ENCODE measurements at places on chromosomes 4 and X.

- DNase-seq, result no peak
These were observed 136.8 kb downstream of the PCDH7 start for GRCh38 chr4:30856795-30857564.

DNA sequence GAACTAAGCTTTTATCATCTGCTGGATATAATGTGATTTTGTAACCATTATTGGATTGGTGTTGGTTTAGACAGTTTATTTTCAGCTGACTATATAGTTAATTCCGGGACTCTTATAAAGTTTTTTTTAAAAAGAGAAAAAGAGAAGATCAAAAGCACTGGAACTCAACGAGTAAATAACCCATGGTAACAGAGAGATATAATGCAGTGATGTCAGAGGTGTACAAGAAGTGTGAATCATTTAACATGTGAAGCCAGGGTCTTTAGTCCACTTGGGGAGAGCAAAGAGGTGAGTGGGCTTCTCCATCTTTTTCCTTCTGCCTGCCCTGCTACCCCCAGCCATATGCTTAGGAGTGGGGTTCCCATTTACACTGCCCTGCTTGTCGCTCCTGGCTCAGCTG, 3.2 kb downstream of the TMEM165 start:
- peak; percentile 32 for DNase-seq

DNA sequence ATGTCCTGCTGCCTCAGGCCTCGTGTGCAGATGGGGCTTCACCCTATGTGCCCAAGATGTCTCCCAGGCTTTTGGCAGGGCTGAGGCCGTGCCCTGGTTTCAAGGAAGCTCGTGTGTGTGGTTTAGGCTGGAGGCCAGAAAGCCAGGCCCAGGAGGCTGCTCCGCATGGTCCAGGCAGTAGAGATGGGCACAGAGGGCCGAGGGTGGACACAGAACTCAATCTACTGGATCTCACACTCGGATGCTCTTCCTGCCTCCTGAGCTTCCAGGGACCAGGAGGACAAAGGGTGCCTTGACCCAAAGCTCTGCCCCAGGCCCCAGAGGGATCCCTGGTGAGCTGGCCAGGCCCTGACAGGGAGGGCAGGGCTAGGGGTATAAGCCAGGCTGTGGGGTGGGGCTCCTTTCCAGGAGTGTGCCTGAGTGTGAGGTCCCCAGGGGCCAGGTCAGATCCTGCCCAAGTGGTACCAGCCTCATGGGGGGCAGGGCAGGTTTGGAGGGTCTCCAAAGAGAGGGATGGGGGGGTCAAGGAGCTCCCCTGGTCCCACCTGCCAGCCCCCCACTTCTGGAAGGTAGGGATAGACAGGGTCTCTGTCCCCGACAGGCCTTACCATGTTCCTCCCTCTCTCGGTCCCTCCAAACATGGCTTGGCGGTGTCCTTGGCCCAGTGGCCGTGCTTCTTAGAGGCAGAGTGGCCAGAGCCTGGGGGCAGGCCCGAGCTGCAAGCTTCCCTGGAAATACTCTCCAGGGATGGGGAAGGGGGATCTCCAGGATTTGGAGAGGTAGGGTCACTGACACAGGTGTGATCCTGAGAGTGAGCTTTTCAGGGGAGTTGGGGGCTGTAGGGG, 23.8 kb downstream of the HTRA3 start:
- DNase-seq, result no peak

DNA sequence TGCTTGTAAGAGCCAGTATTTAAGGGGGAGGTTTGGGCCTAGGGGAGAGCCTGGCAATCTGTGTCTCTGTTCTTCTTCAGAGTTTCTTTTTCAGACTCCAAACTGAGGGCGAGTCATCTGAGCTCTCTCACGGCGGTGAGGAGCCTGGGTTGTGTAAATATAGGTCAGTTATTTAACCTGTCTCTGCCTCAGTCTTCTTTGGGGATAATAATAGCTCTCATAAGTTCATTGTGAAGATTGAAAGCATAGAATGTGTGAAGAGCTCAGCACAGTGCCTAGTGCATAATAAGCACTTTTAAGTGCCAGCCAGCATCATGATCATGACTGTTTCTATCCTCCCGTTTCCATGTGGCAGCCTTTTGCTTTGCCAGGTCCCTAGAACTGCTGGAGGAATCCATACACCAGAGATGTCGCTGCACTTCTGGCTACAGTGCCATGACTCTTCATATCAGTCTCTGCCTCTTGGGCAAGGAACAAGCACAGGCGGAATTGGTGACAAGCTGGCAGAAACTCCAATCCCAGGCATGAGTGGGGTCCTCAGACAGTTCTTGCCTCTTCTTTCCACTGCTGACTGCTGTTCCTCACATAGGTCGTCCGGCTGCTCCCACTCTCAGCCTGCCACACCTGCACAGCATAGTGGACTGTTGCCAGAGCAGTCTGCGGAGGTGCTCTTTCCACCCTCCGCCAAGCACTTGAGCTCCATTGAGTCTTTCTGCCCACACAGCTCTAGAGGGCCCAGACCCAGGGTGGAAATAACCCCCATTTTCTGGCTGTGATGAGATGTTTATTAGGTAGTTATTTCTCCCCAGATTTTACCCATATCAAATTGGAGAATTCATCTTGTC, 103.7 kb upstream of the MAML3 start:
- no peak for DNase-seq

DNA sequence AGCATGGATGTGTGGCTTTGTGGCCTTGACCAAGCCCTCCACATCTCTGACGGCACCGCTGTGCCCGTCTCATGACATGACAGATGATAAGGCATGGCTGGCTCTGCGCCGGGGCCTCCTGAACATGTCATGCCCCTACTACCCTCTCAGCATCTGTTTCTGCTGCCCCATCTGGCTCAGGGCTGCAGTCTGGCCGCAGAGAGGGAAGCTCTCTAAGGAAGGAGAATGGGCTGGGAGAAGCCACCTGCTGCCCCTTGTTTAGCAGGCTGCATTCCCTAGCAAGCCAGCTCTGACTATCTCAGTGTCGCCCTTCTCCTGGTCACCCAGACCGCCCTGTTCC, 7.2 kb downstream of the ZNF185 start:
- no peak for DNase-seq

DNA sequence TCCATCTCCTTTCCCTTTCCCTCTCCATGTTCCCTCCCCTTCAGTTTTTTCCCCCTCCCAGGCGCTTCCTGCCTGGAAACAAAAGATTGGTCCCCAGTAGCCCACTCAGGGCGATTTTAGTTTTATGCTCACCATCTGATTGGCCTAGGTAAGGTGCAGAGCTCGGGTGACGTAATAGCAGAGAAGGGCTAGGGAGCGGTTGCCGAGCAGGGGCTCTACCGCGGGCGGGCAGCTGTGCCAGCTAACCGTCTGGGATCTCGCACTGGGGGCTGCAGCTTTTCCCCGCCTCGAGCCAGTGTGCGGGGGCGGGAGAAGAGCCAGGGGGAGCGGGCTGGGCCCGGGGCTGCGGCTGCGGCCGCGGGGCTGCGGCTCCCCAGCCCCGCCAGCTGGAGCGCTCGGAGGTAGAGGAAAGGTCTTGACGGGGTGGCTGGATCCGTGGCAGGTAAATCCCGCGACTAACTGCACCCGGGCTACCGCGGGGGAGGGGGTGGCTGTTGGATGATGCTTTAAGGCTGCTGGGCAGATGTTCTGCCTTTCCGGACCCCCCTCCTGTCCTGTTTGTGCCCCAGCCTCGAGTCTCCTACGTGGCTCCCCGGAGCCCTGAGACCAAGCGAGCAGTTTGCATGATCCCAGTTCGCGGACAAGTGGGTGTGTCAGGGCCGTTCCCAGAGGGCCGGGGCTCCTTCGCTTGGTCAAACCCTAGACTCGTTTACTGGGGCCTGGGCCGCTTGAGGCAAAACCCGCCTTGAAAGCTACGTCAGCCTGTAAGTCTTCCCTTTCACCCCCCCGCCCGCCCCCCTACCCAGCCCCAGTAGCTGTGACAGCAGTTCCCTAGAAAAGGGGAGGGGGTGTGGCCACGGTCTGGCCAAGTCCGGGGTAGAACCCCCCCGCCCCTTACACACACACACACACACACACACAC, at the start of gene PAK3:
TSS of gene PAK3 (plus strand) at position 218 of the 922 bp plus-strand sequence. CDS start 26,913 bp downstream, outside the sequence.
- DNase-seq, result peak; percentile 44

DNA sequence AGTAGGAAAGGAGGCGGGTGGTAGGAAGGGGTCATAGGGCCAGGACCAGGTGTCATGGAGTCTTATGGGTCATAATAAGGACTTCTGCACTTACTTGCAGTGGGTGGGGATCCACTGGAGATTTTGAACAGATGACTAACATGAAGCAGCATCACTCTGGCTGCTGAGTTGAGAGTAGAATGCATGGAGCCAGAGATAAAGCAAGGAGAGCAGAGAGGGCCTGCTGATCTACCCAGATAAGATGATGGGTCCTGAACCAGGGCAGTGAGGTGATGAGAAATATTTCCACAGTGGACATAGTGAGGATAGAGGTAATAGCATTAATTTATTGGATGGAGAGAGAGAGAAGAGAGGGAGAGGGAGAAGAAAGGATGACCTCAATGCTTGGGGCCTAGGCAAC, 48.0 kb downstream of the HCCS start:
- DNase-seq, result no peak

GRCh38 chr4:141899541-141899940, 263.2 kb downstream of the IL15 start:
- no peak for DNase-seq

DNA sequence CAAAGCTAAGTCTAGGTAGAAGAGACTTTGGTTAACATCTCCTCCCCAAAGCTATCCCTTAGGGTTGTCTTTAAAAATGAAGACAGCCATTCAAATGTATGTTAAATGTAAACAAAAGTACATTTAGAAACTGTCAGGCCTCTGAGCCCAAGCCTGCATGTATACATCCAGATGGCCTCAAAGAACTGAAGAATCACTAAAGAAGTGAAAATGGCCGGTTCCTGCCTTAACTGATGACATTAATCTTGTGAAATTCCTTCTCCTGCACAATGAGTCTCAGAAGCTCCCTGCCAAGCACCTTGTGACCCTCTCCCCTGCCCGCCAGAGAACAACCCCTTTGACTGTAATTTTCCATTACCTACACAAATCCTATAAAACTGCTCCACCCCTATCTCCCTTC, 377.9 kb downstream of the FAM133A start:
- DNase-seq, result no peak

- DNase-seq, result no peak
These were observed 98.5 kb downstream of the UNC5C start for GRCh38 chr4:95450294-95450693.

- no peak for DNase-seq
These were observed 7.1 kb downstream of the NKX3-2 start for GRCh38 chr4:13537011-13537831.

Measured in RCC 7860 (cell line).